ENCODE measurements at places on chromosomes 3 and 15.

DNA sequence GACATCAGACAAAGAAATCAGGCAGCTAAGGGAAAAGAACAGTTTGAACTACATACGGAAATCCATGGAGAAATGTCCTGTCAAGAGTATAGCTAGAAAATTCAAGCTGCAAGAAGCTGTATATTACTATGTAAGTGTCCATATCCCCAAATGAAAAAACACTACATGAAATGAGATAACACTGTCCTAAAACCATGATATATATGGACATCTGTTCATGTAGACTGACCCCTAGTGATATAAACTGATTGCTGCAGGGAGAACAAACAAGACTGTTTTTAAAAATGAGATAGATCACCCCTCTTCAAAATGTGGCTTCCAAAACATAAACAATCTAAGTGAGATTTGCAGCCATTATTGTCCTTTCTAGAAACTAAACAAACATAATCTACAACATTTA is 985.6 kb downstream of the EPHA3 start:
- DNase-seq: no peak

DNA sequence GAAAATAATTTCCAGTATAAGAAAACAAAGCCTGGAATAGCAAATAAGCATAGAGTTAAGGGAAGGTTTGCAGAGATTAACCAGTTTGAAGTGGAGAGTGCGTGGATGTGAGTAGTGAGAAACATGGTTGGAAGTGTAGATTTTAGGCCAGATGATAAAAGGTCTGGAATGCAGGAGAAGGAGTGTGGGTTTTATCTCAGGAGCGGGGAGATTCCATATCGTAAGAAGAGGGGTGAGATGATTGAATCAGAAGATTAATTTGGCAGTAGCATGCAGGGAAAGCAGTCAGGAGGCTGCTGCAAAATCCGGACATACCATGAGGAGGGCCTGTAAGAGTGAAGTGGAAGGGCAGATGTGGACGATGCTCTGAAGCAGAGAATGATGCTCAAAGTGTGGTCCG is 13.7 kb downstream of the PPARG start:
- DNase-seq: no peak

GRCh38 chr15:41256577-41257038 is 25.5 kb downstream of the CHP1 start:
- no peak for DNase-seq

DNA sequence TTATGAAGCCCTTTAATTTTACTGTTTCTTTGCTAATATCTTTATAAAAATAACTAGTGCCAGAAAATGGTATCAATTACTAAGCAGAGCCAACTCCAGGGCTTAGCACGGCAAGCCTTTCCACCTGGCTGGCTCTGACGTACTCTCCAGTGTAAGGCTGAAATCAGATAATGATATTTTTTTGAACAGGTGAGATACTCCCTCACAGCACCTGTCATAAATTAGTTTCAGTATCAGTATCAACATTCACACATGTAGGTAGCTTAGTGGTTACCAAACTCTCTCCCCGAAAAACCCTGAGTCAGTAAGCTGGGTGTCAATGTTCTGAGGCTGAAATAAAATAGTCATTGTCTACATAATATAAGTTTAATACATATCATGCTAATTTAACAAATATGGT is 710.1 kb downstream of the SQOR start:
- no peak for DNase-seq

- no peak for DNase-seq
Observed at GRCh38 chr3:56459719-56460118, 8.5 kb downstream of the ERC2 start.

DNA sequence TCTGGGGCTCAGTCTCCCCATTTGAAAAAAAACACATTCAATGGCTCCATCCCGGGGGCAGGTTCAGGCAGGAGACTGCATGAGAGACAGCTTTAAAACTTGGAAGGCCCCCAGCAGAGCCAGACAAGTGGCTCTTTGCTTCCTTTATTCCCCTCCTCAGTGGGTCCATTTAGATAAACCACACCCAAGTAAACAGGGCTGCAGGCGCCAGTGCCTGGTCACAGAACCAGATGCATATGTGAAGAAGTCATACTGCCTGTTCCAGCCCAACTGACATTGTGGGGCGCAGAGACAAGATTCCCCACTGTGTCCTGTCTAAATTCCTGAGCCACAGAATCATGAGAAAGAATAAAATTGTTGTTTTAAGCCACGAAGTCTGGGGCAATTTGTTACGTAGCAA is 9.0 kb downstream of the FBN1 start:
- DNase-seq: no peak

DNA sequence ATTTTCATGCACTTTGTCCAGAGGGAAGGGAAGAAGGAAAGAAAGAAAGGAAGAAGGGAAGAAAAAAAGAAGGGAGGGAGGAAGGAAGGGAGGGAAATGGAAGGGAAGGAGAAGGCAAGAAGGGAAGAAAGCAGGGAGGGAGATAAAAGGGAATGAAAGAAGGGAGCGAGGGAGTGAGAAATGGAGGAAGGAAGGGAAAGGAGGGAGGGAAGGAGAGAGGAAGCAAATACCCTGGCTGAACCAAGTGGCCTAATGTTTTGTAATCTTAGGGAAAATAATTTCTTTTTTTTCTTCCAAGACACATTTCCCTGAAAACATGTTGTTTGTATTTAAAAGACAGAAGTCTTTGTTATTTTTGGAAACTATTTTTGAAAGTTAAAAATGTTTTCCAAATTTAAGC is 35.9 kb downstream of the DTWD1 start:
- DNase-seq: no peak

DNA sequence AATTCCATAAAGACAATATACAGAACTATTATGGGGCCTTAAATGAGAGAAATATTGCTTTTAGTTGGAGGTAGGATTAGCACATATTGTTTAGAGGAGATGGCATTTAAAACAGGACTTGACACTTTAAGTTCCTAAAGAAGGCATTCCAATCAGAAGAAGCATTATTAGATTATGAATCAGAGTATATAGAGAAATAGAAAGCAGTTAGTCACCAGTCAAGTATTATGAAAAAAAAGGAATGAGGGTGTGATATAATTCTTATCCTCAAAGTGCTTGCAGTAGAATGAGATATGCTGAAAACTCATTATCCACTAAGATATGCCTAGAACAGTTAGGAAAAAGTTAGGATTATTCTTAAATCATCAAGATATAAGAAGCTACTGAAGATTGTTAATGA is 456.2 kb downstream of the ZNF385D start:
- DNase-seq: no peak

GRCh38 chr3:70393881-70394612 is 81.6 kb upstream of the MDFIC2 start:
- no peak for DNase-seq

GRCh38 chr3:141392897-141393734 is 24.8 kb downstream of the ZBTB38 start:
- DNase-seq: no peak

- no peak for DNase-seq
Observed at GRCh38 chr15:57557267-57557666, 34.4 kb upstream of the MYZAP start.

GRCh38 chr3:3560591-3561311 is 238.5 kb upstream of the LRRN1 start:
- DNase-seq: no peak

- DNase-seq: no peak
Observed at GRCh38 chr3:176490357-176490756, 706.9 kb downstream of the TBL1XR1 start.

DNA sequence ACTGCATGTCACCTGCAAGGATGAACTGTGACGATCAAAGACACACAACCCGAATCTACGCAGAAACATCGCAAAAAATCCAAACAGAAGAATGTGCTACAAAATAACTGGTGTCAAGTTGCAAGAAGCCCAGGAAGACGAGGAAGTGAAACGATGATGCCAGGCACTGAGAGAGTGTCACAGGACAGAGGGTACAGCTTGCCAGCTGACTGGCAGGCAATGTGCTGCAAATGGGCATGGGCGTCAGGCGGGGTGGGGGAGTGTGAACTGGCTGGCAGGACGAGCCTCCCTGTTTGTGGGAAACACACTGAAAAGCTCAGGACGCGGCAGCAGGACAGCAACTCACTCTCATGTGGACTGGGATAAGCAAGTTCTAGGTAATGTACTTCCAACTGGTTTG is 28.9 kb upstream of the OCA2 start:
- no peak for DNase-seq

- no peak for DNase-seq
Observed at GRCh38 chr15:77032052-77032646, 37.2 kb downstream of the PSTPIP1 start.

GRCh38 chr3:100195375-100195774 is 65.4 kb upstream of the TBC1D23 start:
- no peak for DNase-seq

GRCh38 chr3:185900228-185900627 is 37.6 kb downstream of the TRA2B start:
- no peak for DNase-seq
